ENCODE measurements at places on chromosomes 7 and 10.

- no peak for DNase-seq
Measured at GRCh38 chr10:79356104-79356503, 8.8 kb downstream of the PPIF start.

GRCh38 chr7:136919820-136920219 lies 51.4 kb downstream of the CHRM2 start:
- no peak for DNase-seq

GRCh38 chr10:31745612-31746376 lies 182.8 kb downstream of the ARHGAP12 start:
- DNase-seq = peak; percentile 88

DNA sequence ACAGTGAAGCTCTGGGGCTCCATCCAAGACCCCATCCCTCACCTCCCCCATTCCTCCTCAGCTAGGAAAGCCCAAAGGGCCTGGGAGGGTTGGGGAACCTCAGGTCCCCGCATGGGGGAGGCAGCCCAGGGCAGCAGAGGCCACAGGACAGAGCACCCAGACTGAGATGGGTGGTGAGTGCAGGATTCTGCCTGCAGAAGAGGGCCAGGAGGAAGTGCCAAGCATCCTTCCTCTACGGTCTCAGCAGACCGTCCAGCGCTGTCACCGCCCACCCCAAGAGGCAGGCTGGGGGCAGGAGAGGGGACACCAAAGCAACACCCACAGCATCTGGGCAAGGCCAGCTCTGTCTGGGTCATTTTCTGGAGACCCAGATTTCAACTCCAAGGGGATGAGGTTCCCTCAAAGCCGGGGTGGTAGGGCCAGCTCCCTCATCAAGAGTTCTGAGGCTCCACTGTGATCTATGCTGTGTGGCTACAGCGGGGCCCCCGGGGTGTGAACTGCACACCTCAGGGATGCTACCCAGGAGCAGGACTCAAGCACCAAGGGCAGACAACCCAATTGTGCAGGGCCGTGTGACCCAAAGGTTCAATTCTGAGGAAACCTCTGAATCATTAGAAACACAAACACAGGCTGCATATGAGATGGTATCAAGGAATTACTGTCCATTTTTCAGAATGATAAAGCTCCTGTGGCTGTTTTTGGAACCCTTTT lies 46.8 kb downstream of the CAMK2B start:
- no peak for DNase-seq

- DNase-seq = no peak
Measured at GRCh38 chr7:50761713-50762112, 21.0 kb downstream of the GRB10 start.

GRCh38 chr10:18238870-18239485 lies 98.8 kb downstream of the CACNB2 start:
- DNase-seq = peak; percentile 17

GRCh38 chr10:99457813-99458212 lies 27.4 kb upstream of the GOT1 start:
- no peak for DNase-seq

- DNase-seq = no peak
Measured at GRCh38 chr10:70757856-70758255, 27.3 kb downstream of the TBATA start.

DNA sequence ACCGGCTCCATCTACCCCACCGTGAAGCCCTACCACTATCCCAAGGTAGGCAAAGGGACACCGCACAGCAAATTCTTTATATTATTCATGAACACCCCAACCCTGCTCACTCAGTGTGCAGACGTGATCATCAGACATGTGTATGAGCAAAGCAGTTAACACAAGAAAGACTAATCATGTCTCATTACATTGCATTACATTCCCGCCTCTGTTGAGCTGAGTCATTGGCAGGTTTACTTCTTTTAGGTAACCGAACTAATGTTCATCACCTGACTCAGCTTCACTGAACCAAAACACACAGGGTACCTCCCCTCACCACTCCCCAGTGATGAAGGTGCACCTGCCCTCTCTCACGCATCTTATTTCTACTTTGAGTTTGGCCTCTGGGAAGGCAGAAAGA lies 233.4 kb downstream of the PAXIP1 start:
- no peak for DNase-seq

DNA sequence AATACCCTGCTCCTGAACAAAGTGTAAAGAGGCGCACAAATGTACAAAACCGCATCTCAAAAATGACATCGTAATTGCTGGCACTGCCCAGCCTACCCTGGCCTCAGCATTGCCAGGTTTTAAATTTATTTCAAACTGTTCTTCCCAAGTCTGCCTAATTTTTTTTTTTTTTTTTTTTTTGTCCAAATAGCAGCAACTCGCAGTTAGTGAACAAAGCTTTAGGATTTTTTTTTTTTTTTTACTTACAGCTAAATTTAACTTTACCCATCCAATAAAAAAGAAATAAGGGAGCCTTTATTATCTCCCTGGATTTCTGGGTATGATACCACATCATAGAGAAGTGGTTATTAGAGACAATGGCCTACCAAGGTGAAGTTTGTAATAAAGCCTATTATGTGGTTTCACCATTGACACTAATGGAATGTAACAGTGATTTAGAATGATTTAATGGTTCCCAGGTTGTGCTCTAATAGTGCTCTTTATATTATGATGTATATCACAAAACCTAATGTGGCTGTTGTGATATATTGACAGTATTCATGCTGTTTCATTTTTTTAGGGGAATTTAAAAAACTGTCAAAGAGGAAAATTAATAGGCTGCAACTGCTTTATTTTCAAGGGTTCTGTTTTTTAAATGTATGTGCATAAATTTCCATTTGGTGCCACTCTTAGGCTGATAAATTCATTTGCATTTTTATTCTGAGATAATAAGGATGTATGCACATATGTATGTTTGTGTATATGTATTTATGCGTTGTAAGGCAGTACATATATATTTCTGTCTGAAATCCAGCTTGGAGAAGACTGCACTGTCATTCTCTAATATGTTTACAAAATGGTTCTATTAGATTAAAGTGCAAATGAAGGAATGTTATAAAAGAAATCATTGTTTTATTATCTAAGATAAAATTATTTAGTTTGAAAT lies 309.0 kb downstream of the TFEC start:
- no peak for DNase-seq

DNA sequence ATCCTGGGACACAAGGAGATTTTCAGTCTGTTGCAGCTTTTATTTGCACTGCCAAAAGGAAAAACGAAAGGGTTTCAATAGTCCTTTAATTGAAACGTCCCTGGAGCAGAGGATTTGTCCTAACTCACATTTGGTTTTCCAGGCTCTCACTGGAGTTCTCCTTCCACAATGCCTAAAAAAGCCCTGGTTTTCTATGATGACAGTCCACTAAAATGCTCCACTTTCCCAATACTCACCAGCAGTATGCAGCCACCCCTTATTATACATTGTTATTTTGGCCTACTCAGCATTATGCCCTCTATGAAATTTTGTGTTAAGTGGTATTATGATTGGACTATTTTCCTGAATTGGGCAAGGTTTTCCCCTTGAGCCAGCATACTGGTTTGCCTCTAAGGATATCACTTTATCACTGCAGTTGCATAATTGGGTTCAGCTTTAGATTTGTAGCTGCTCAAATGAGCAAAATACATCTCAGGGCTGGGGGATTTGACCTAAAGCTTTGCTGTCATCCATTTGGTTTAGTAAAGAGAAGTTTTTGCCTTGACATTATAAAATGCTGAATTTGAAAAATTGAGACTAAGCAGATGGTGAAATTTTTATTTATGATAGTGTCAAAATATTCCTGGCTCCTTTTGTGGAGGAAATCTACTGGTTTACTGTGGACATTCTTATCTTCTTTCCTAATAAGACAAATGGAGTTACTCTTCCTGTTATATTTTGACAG lies 239.2 kb downstream of the RNLS start:
- no peak for DNase-seq

DNA sequence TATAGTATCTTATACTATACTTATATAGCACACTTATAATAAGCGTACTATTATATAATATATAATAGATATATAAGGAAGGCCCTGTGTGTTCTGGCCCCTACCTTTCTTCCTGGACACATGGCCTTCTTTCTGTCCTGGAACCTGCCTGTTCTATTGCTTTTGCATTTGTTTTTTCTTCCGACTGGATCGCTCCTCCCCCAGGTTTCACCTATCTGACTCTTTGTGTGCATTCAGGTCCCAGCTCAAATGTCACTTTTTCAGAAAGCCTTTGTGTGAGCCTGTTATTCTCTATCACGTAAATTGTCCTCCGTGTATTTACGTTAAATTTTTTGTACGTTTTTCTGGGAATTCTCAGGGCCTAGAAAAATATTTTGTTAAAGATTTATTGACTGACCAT lies 2.9 kb upstream of the TRIM8 start:
- no peak for DNase-seq

DNA sequence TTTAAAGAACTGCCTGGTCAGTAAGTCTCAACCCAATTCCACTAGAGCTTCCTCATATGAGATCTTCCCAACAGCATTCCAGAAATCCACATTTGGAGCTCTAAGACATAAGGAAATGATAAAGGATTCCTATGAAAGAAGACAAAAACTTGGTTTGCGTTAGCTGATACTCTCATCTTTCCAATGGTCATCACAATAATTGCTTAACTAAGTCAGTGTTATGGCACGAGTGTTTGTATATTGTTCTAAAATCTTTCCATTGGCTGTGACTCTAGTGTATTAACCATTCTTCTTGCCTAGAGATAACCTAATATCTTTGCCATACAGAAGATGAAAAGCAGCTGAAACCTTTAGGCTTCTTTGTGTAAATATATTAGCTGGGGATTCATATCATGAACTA lies 289.0 kb downstream of the SNX13 start:
- DNase-seq = no peak

DNA sequence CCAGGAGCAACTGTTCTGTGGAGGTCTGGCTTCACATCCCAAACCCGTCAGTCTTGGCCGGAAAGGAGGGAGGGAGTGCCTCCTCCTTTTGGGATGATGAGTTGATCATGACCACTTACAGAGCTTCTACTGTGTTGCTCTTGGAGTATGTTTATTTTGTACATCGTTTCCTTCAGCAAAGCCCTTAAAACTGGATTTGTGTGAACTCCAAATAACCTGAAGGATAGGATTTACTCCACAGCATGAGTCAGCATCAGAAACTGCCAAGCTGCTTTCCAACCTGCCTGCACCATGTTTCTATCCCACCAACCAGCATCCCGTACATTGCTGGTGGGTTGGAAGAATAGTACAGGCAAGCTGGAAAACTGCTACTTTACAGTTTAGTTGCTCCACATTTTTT lies 3.5 kb downstream of the CCDC201 start:
- DNase-seq = peak; percentile 22

- no peak for DNase-seq
Measured at GRCh38 chr10:119658274-119658673, 7.1 kb downstream of the BAG3 start.

GRCh38 chr10:2047679-2048078 lies 310.4 kb upstream of the ADARB2 start:
- no peak for DNase-seq

- no peak for DNase-seq
Measured at GRCh38 chr10:47323636-47324296, 1.5 kb downstream of the GDF2 start.

- DNase-seq = no peak
Measured at GRCh38 chr10:30719832-30720231, 90.3 kb upstream of the LYZL2 start.

DNA sequence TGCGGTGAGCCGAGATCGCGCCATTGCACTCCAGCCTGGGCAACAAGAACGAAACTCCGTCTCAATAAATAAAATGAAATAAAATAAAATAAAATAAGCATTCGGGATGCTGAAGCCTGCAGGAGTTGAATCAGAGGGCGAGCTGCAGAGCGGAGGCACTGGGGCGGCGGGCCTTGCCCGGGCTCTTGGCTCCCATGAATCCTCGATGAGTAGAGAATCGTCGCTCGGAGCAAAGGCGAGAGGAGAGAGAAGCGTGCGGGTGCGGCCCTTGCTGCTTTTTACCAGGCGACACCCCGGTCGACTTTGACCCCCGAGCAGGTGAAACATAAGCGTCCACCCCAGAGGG lies 168.3 kb downstream of the UBE2H start:
- DNase-seq = no peak

DNA sequence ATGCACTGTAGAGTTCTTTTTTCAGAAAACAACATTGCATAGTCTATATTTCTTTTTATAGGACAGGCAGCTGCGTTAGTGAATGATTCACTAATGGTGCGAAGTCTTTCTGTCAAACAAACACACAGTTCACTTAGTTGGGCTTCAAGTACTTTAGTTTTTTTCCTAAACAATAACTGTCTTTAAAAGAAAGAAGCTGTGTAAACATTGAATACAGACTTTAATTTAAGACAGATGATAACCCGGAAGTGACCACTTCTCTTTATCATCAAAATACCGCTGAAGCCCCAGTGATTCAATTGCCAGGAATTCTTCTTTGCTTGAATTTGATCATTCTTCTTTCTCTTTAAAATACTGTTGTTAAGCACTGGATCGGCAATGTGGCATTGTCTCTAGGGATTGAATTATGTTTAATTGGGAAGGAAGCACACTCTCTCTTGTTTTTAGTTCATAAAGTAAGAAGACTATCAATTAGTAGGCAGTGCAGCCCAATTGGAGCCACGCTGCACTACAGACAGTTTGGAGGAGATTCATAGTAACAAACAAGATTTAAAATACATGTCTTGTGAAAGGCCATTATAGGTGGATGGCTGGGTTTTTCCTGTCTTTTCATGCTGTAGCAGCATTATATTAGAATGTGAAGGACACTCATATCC lies 30.4 kb downstream of the CNTNAP2 start:
- DNase-seq = peak; percentile 3

DNA sequence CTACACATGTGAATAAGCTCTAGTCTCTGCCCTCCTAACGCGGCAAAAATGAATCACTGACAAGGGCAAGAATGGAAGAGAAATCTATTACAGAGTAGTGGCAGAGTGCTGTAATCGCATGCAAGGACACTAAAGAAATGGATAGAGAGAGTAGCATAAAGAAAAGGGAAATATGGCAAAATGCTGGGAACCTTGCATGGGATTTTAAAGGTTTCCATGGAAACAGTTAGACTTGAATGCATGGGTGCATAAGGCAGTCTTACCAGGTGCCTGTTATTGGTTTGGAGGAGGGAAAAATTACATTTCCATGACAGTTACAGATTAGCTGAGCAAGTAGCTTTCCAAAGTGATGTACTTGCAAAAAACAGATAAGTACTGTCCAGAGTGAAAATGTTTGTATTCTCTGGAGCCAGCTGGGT lies 233.4 kb downstream of the PTN start:
- no peak for DNase-seq

DNA sequence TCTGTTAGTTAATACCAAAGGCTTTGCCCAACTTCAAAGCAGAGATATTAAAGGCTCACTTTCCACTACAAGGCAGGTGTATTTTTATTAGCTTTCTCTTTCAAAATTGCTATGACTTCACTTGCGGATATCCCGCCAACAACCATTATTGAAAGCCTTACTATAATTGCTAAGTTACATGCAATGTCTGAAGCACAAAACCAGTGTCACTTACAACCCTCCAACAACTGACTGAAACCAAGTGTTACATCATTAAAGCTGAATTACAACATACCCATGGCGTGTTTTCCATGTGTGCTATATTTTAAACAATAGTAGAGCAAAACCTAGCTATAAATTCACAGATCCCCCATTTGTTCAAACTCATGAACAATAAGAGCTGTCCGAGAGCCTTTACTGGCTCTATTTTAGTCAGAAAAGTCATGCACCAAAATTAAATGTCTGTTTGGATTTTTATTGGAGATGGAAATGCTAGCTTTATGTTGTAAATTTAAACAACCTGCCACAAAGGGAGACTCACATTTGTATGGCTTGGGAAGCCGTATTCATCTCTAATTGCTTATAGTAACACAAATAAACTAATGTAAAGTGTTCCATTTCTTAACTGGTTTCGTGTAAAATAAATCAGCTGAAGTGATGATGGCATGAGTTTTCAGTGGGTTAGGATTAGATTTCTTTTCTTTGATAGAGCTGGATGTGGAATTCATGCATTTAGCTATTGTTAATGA lies 227.1 kb downstream of the AGMO start:
- DNase-seq = no peak

GRCh38 chr10:96598846-96599245 lies 12.0 kb upstream of the TM9SF3 start:
- no peak for DNase-seq

Measured in HFF-Myc (cell line).